ENCODE measurements at places on chromosomes 11 and 22.

DNA sequence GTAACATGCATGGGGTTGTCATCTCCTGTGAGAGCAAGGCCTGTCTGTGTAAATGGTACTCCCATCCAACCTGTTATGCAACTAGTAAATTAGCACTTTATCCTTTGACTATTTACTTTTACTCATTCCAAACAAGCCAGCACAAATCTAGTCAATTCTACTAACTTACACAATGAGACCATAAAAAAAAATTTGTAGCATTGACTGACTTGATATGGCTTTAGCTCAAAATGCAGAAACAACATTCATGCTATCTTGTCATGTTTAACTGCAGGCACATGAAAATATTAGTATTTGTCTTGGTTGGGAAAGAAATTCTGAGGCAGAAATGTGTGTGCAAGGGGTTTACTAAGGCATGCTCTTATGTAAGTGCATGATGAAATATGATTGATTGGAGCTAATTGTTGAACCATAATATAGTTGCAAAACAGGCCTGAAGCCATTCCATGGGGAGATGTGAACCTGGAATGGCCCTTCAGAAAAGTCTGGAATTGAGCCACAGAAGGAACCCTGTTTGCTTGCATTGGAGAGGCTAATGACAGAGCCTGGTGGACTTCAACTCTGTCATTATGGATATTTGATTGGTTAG lies 2.5 kb downstream of the SLC22A25 start:
- no peak for DNase-seq

GRCh38 chr11:95239871-95240649 lies 9.1 kb upstream of the SESN3 start:
- no peak for DNase-seq

DNA sequence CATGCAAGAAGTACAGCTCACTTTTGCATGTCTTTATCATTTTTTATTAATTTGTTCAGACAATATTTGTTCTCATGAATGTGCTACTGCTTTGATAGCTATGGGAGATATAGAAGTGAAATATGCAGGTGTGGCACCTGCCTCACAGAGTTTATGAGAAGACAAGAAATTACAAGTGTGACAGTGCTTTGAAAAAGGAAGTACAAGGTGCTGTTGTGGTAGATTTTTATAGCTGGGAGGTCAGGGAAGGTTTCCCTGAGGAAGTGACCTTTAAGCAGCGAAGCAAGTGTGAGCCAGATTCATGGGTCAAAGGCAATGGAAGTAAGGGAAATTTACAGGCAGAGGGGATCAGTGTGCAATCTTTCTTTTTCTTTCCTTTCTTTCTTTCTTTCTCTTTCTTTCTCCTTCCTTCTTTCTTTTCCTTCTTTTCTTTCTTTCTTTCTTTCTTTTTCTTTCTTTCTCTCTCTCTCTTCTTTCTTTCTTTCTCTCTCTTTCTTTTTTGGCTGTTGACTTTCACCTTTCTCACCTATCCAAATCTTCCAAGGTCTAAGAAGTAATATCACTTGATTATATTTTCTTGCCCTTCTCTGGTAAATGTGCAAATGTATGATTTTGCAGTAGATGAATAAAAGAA lies 6.4 kb upstream of the BMAL1 start:
- DNase-seq: no peak

DNA sequence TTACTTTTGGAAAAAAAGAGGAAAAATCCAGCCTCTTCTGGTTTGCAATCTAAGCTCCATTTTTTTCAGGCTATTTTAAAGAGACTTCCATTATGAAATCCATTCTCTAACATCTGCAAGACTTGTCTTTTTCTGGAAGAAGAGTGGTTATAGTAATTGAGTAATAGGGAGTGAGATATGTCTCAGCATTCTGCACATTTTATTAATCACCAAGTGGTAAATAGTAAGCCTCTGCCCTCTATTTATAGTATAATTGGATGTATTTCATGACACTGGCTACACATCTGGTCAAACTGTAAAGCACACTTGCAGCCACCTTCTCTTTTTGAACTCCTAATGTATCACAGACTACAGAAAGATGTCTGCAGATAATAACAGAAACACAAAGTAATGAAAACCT lies 391.1 kb downstream of the ETS1 start:
- no peak for DNase-seq

GRCh38 chr11:114340311-114341131 lies 44.3 kb downstream of the NNMT start:
- peak; percentile 77 for DNase-seq

- DNase-seq: peak; percentile 5
Measured at GRCh38 chr11:124669193-124669592, 4.3 kb downstream of the SIAE start.

DNA sequence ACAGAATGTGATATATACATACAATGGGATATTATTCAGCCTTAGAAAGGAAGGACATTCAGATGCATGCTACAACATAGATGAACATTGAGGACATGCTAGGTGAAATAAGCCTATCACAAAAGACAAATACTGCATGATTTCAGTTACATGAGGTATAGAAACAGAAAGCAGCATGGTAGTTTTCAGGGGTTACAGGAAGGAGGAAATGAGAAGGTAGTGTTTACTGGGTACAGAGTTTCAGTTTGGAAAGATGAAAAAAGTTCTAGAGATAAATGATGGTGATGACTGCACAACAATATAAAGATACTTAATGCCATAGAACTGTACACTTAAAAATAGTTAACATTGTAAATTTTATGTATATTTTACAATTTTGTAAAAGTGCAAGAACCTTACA lies 266.7 kb upstream of the C11orf87 start:
- DNase-seq: no peak

GRCh38 chr11:4654635-4655369 lies 11.0 kb downstream of the OR51E1 start:
- no peak for DNase-seq

- no peak for DNase-seq
Measured at GRCh38 chr11:124935548-124936514, at the start of gene HEPACAM. Gene HEPACAM (minus strand): TSS chr11:124936047. CDS start chr11:124936006, 41 bp downstream.

GRCh38 chr22:44358709-44359440 lies 46.1 kb upstream of the SHISAL1 start:
- DNase-seq: no peak

- DNase-seq: no peak
Measured at GRCh38 chr11:68974421-68975194, 6.2 kb downstream of the MRGPRD start.

GRCh38 chr11:65655570-65656332 lies 7.0 kb downstream of the RELA start:
- no peak for DNase-seq

Data from amniotic stem cell (primary cell).